A549 treated with ZK216348 at 1 μM for 4 hours (cell line): ENCODE measurements at places on chromosomes 4 and X. TPM values are rescaled to one million over a fixed set of nuclear protein-coding genes. Genes with fewer than 3 reads are reported as not detected.

The BMP3 gene
- total RNA-seq: not detected in 5 replicates

The BOD1L1 gene
- total RNA-seq: 14.2 to 20.7 TPM (median 16.7 TPM) in 5 replicates

The GAGE2A gene
- not detected in 5 replicates for total RNA-seq

The TMEM131L gene
- total RNA-seq: 4.6 to 6.6 TPM (median 4.9 TPM) in 5 replicates

The PPP2R2C gene
- 26.6 to 40.8 TPM (median 36.9 TPM) in 5 replicates for total RNA-seq

The CT45A2 gene
- total RNA-seq: not detected in 5 replicates

The CLCN4 gene
- total RNA-seq: 3.1 to 6.3 TPM (median 4.2 TPM) in 5 replicates

The RNF150 gene
- total RNA-seq: 0.11 to 0.55 TPM (median 0.44 TPM) in 5 replicates

The SMARCAD1 gene
- 6.5 to 13.7 TPM (median 12.5 TPM) in 5 replicates for total RNA-seq

The GUCY1B1 gene
- 0.20 to 0.33 TPM (median 0.26 TPM) in 5 replicates for total RNA-seq

The TMEM271 gene
- total RNA-seq: not detected in 5 replicates

The WDR44 gene
- 9.8 to 16.8 TPM (median 14.3 TPM) in 5 replicates for total RNA-seq

The FRAS1 gene
- total RNA-seq: 1.9 to 3.4 TPM (median 2.9 TPM) in 5 replicates

The TASL gene
- total RNA-seq: not detected in 5 replicates

The STBD1 gene
- 8.7 to 10.5 TPM (median 9.9 TPM) in 5 replicates for total RNA-seq

The USP17L17 gene
- not detected in 5 replicates for total RNA-seq

The TRPC5OS gene
- not detected in 5 replicates for total RNA-seq

The RPS6KA6 gene
- total RNA-seq: 3.1 to 7.4 TPM (median 5.7 TPM) in 5 replicates
